ENCODE measurements at places on chromosomes 16 and 17. TPM values are rescaled to one million over a fixed set of nuclear protein-coding genes. Genes with fewer than 3 reads are reported as not detected.

GSG1L gene
- polyA plus RNA-seq, result 0.20 TPM

HCRT gene
- not detected for polyA plus RNA-seq

CDH5 gene
- polyA plus RNA-seq, result 53.1 TPM

DNA sequence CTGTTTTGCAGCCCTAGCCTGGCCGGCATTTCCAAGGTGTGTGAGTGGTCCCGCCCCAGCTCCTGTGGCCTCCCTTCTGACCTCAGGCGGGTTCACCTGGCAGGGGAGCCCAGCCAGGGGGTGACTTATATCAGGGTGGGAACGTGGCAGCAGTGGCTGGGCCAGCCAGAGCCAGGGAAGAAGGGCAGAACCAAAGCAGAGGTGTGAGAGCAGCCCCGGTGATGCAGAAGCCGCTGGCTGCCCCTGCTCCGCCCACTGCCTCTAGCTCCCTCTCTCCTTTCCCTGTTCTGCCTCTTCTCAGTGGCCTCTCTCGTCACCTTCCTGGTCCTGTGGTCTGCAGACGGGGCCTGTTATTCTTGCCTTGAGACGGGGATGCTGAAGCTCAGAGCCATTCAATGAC, 12.1 kb downstream of the MGAT5B start:
- DNase-seq, result no peak

DNA sequence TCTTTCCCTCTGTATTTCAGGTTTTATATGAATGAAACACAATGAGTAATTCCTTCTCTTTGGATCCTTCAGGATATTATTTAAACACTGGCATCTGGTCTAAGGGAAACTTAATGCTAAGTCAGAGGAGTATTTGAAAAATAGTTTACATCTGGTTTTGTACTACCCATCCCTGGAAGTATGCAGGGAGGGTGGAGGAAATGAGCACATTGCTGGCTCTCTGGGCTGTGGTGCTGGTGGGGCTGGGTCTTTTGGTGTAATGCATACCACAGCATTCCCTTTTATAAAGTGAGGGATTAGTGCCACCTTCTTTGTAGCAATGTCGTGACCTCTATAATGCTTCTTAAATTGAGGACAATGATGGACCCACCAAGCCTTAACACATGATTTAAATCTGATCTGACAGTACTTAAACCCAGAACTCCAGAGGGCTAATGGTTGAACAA, 105.5 kb upstream of the AXIN2 start:
- DNase-seq, result no peak
